ENCODE measurements at places on chromosomes 16 and 17. TPM values are rescaled to one million over a fixed set of nuclear protein-coding genes. Genes with fewer than 3 reads are reported as not detected.

Gene SETD1A
- total RNA-seq: 36.0 TPM

Gene TEDC2
- 43.0 TPM for total RNA-seq

DNA sequence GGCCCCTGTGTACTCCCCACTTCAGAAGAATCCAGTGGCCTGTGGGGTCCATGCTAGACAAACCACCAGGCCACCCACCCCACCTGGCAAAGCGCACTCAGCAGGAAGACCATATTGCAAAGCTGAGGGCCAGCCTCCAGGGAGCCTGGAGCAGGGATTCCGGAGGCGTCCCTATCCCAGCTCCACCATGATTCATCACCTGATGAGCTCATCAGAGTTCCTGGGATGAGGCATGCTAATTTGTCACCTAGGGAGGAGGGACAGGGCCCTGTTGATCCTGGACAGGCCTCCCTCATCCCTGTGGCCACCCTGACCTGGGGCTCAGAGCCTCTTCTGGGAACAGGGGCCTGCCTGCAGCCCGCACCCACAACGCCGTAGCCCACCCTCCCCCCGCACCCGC is 131.6 kb upstream of the PLCG2 start:
- H3K4me1 ChIP-seq: peaks cover 33% of the 10 kb centered on the region
- H3K27me3 ChIP-seq: no peaks in the 10 kb centered on the region
- H3K27ac ChIP-seq: no peak overlapping the region
- H3K4me3 ChIP-seq: no peak overlapping the region
- H3K36me3 ChIP-seq: peaks cover 9% of the 10 kb centered on the region

- H3K27ac ChIP-seq: no peak overlapping the region
- H3K4me1 ChIP-seq: no peaks in the 10 kb centered on the region
- H3K27me3 ChIP-seq: no peaks in the 10 kb centered on the region
- peaks cover 32% of the 10 kb centered on the region for H3K36me3 ChIP-seq
- DNase-seq: no peak
These were observed 12.5 kb downstream of the CYB5B start for GRCh38 chr16:69436896-69437295.

DNA sequence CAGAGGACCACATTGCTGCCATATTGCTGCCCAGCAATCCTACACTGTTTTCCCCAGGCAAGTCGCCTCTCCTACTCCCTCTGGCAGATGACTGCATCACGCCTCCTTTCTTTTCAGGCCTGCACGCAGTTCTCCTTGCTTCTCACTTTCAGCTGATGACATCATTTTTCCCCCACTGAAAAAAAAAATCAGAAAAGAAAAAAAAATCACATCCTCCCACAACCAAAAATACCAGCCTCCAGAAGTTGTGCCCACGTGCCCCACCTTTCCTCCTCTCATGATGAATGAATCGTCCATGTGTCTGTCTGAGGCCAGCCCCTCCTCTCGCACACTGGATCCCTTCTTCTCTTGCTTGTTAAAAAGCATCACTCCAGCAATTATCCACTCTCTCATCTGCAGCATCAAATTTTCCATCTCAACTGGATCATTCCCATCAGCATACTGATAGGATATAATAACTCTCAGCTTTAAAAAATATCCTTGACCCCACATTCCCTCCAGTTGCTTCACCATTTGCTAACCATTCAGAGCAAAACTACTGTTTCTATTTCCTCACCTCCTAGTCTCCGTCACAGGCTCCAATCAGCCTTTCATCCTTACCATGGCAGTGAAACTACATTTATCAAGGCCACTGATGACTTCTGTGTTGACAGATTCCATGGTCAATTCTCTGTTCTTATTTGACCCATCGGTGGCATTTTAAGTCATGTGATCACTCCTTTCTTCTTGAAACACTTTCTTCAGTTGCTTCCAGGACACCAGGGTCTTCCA is 30.1 kb upstream of the DYNLL2 start:
- H3K36me3 ChIP-seq: no peaks in the 10 kb centered on the region
- H3K27ac ChIP-seq: no peak overlapping the region
- no peak for DNase-seq
- H3K4me1 ChIP-seq: no peaks in the 10 kb centered on the region
- no peak overlapping the region for H3K4me3 ChIP-seq

DNA sequence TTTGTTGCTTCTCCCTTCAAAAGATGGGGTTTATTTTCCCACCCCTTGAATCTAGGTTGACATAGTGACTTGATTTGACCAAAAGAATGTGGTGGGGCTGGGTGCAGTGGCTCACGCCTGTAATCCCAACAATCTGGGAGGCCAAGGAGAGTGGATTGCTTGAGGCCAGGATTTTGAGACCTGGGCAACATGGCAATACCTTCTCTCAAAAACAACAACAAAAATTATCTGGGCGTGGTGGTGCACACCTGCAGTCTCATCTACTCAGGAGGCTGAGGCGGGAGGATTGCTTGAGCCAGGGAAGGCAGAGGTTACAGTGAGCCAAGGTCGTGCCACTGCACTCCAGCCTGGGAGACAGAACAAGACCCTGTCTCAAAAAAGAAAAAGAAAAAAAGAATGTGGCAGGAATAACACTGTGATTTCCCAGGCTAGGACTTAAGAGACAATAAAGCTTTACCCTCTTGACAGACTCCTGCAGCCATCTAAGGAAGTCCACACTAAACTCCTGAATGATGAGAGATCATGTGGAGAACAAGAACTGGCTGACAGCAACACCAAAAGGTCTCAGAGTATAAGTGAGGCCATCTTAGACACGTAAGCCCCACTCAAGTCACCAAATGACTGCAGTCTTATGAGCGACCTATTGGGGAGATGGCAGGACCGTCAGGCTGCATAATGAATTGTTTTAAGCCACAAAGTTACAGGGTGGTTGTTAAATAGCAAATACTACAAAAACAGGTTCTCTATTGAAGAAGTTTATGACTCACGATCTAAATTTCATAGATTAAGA is 37.0 kb downstream of the FBXL20 start:
- no peaks in the 10 kb centered on the region for H3K36me3 ChIP-seq
- H3K27ac ChIP-seq: peak overlapping the region; percentile 82
- DNase-seq: peak; percentile 32
- no peak overlapping the region for H3K4me3 ChIP-seq
- no peaks in the 10 kb centered on the region for H3K27me3 ChIP-seq

- no peaks in the 10 kb centered on the region for H3K4me1 ChIP-seq
- peaks cover 8% of the 10 kb centered on the region for H3K27me3 ChIP-seq
- H3K36me3 ChIP-seq: no peaks in the 10 kb centered on the region
- no peak overlapping the region for H3K27ac ChIP-seq
- DNase-seq: no peak
These were observed 467.1 kb downstream of the WWOX start for GRCh38 chr16:78566397-78567073.

Gene FASN
- total RNA-seq: 605 TPM

DNA sequence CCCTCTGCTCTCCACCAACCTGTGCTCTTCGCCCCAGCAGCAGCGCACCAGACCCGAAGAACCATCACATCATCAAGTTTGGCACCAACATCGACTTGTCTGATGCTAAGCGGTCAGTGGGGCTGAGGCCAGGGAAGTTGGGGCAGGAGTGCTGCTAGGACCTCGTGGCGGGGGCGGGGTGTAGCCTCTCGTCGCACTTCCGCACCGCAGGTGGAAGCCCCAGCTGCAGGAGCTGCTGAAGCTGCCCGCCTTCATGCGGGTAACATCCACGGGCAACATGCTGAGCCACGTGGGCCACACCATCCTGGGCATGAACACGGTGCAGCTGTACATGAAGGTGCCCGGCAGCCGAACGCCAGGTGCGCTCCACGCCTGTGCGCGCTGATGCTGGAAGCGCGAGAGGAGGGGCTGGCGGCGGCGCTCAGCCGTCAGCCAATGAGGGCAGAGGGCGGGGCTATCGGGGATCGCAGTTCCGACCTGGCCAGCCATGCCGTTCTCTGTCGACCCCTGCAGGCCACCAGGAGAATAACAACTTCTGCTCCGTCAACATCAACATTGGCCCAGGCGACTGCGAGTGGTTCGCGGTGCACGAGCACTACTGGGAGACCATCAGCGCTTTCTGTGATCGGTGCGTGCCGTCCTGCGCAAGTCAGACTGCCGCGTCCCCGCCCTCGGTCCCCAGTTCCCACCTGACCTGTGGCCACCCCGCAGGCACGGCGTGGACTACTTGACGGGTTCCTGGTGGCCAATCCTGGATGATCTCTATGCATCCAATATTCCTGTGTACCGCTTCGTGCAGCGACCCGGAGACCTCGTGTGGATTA is 3.2 kb upstream of the TMEM88 start:
- peaks cover 56% of the 10 kb centered on the region for H3K36me3 ChIP-seq
- no peaks in the 10 kb centered on the region for H3K27me3 ChIP-seq
- peak; percentile 64 for DNase-seq
- H3K4me3 ChIP-seq: no peak overlapping the region
- H3K4me1 ChIP-seq: peaks cover 5% of the 10 kb centered on the region

DNA sequence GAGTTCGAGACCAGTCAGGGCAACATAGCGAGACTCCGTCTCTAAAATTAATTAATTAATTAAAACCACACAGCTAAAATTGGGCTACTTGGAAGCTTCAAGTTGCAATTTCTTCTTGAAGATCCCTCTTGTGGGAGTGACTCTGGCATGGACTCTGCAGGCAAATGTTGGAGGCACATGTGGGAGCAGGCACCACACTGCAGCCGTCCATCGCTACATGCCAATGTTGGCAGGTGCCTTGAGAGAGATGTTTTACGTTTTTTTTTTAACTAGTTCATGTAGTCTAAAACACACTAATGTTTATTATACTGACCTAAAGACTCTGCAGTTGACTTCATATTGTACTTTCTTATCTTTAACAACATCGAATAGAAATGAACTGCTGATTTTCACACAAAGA is 7.9 kb upstream of the CCL8 start:
- H3K27me3 ChIP-seq: 0 out of 2 replicates have a peak, but pooled peaks cover 5% of the 10 kb centered on the region
- no peak overlapping the region for H3K27ac ChIP-seq
- no peak overlapping the region for H3K4me3 ChIP-seq
- DNase-seq: no peak
- H3K4me1 ChIP-seq: no peaks in the 10 kb centered on the region
- no peaks in the 10 kb centered on the region for H3K36me3 ChIP-seq

- no peak overlapping the region for H3K27ac ChIP-seq
- H3K4me3 ChIP-seq: no peak overlapping the region
- no peak for DNase-seq
- peaks cover 68% of the 10 kb centered on the region for H3K27me3 ChIP-seq
These were observed 82.8 kb upstream of the GNG13 start for GRCh38 chr16:883340-883739.

- no peaks in the 10 kb centered on the region for H3K36me3 ChIP-seq
- no peak overlapping the region for H3K27ac ChIP-seq
- DNase-seq: no peak
These were observed 10.6 kb upstream of the NUP85 start for GRCh38 chr17:75194879-75195278.

Gene SCN4A
- total RNA-seq: 1.4 TPM

Gene C17orf50
- total RNA-seq: not detected

DNA sequence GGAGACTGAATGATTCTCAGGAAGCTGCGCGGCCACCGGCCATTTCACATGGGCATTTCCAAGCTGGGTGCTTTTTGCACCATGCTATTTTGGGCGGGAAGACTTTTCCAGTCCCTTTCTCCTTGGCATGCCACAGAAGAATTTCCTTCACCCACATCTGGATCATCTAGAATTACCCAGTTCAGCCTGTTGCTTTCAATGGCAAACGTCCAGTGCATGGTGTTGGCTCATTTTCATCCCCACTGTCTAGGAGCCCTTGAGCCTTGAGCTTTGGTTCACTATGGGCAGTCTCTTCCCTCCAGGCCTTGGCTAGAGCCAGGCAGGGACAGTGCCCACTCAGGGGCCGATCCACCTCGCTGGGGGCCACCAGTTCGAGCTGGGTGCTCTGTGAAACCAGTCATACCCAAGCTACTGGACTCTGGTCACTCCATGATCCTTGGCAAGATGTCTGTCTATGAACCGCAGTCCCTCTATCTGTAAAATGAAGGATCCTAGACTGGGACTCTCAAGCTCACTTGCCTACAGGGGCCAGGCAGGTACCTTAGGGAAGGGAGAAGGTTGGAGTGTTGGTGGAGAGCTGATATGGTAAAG is 71.1 kb downstream of the CYLD start:
- DNase-seq: no peak
- H3K4me3 ChIP-seq: no peak overlapping the region
- H3K36me3 ChIP-seq: no peaks in the 10 kb centered on the region
- H3K4me1 ChIP-seq: no peaks in the 10 kb centered on the region
- peaks cover 2% of the 10 kb centered on the region for H3K27me3 ChIP-seq
- H3K27ac ChIP-seq: no peak overlapping the region

GRCh38 chr17:74740641-74741387 is 3.8 kb downstream of the RAB37 start:
- H3K4me3 ChIP-seq: no peak overlapping the region
- no peak for DNase-seq
- H3K27ac ChIP-seq: no peak overlapping the region
- no peaks in the 10 kb centered on the region for H3K36me3 ChIP-seq

DNA sequence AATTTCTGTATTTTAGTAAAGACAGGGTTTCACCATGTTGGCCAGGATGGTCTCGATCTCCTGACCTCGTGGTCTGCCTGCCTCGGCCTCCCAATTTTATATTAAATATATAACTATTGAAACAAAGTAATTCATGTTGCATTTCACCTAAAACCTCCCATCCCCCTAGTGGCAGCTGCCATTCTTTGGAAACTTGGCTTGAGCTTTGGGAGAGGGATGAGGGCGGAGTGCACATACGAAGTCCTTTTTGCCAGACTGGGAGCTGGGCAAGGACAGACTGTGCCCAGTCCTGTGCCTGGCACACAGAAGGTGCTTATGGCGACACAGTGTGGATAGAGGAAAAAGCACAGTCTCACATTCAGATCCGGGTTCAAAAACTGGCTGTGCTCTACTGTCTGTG is 83.8 kb downstream of the NETO2 start:
- no peaks in the 10 kb centered on the region for H3K4me1 ChIP-seq
- no peak for DNase-seq
- peaks cover 52% of the 10 kb centered on the region for H3K27me3 ChIP-seq

Gene ALOX12
- 0.47 TPM for total RNA-seq

- H3K36me3 ChIP-seq: no peaks in the 10 kb centered on the region
- no peaks in the 10 kb centered on the region for H3K4me1 ChIP-seq
- no peaks in the 10 kb centered on the region for H3K27me3 ChIP-seq
- DNase-seq: no peak
These were observed 145.3 kb upstream of the CDH13 start for GRCh38 chr16:82481455-82481854.

Gene CNTNAP4
- total RNA-seq: not detected

DNA sequence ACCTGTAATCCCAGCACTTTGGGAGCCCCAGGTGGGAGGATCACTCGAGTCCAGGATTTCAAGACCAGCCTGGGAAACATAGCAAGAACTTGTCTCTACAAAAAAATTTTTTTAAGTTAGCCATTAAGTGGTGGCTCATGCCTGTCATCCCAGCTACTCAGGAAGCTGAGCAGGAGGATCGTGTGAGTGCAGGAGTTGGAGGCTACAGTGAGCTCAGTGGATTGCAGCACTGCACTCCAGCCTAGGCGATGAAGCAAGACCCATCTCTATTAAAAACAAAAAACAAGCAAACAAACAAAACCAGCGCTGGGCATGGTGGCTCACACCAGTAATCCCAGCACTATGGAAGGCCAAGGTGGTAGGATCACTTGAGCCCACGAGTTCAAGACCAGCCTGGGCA is 38.0 kb downstream of the HEATR3 start:
- peaks cover 66% of the 10 kb centered on the region for H3K36me3 ChIP-seq
- H3K4me1 ChIP-seq: no peaks in the 10 kb centered on the region
- H3K27me3 ChIP-seq: no peaks in the 10 kb centered on the region
- H3K4me3 ChIP-seq: no peak overlapping the region
- H3K27ac ChIP-seq: no peak overlapping the region

GRCh38 chr17:82021107-82021899 is 1.4 kb downstream of the CENPX start:
- peak overlapping the region; percentile 77 for H3K27ac ChIP-seq
- H3K4me3 ChIP-seq: peak overlapping the region; percentile 91
- peaks cover 30% of the 10 kb centered on the region for H3K36me3 ChIP-seq
- no peak for DNase-seq
- H3K27me3 ChIP-seq: no peaks in the 10 kb centered on the region

GRCh38 chr17:4006745-4007211 is 42.5 kb upstream of the ATP2A3 start:
- peaks cover 54% of the 10 kb centered on the region for H3K4me1 ChIP-seq
- H3K4me3 ChIP-seq: no peak overlapping the region
- peak; percentile 58 for DNase-seq
- H3K27me3 ChIP-seq: no peaks in the 10 kb centered on the region
- H3K27ac ChIP-seq: peak overlapping the region; percentile 75
